BJ (cell line): ENCODE measurements at places on chromosomes 5 and 9. TPM values are rescaled to one million over a fixed set of nuclear protein-coding genes. Genes with fewer than 3 reads are reported as not detected.

- DNase-seq, result no peak
These were observed 114.9 kb downstream of the AUH start for GRCh38 chr9:91246846-91247245.

Gene CTNND2
- polyA plus RNA-seq, result not detected in 2 replicates

DNA sequence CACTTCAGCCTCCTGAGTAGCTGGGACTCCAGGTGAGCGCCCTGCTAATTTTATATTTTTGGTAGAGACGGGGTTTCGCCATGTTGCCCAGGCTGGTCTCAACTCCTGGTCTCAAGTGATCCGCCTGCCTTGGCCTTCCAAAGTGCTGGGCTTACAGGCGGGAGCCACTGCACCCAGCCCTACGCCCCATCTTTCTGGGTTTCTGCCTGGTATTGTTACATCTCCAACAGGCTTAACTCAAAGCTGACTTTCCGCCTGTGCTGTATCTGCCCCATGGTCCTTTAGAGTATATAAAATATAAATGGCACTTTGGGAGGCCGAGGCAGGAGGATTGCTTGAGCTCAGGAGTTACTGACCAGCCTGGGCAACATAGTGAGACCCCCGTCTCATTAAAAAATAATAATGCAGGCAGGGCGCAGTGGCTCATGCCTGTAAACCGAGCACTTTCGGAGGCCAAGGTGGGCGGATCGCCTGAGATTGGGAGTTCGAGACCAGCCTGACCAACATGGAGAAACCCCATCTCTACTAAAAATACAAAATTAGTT, 36.5 kb upstream of the GLDC start:
- DNase-seq, result no peak

GRCh38 chr9:93603011-93603410, 26.6 kb downstream of the PHF2 start:
- DNase-seq, result no peak

Gene ZNF474
- 0.06 and 0.22 TPM in 2 replicates for polyA plus RNA-seq

Gene UGCG
- polyA plus RNA-seq, result 34.3 and 79.4 TPM in 2 replicates

Gene ADRB2
- polyA plus RNA-seq, result 0.58 and 0.64 TPM in 2 replicates

GRCh38 chr9:20495098-20495497, 127.2 kb downstream of the MLLT3 start:
- DNase-seq, result no peak

Gene PHF24
- 0.02 and 0.09 TPM in 2 replicates for polyA plus RNA-seq

- DNase-seq, result no peak
These were observed 483.4 kb downstream of the SPATA31A7 start for GRCh38 chr9:61673247-61673646.

DNA sequence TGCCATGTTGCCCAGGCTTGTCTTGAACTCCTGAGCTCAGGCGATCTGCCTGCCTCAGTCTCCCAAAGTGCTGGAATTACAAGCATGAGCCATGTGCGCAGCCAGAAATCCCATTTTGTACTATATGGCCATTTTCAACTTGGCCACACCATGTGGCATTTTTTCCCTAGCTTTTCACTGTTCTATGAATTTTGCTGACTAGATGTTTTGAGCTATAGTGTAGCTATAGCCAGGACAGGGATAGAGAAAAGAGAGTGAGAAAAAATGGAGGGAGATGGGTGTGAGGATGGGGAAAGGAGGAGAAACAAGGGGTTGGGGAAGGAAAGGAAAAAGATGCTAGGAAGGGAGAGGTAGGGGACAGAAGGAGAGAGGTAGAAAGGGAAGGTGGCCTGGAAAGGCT, 46.4 kb downstream of the DMXL1 start:
- no peak for DNase-seq

DNA sequence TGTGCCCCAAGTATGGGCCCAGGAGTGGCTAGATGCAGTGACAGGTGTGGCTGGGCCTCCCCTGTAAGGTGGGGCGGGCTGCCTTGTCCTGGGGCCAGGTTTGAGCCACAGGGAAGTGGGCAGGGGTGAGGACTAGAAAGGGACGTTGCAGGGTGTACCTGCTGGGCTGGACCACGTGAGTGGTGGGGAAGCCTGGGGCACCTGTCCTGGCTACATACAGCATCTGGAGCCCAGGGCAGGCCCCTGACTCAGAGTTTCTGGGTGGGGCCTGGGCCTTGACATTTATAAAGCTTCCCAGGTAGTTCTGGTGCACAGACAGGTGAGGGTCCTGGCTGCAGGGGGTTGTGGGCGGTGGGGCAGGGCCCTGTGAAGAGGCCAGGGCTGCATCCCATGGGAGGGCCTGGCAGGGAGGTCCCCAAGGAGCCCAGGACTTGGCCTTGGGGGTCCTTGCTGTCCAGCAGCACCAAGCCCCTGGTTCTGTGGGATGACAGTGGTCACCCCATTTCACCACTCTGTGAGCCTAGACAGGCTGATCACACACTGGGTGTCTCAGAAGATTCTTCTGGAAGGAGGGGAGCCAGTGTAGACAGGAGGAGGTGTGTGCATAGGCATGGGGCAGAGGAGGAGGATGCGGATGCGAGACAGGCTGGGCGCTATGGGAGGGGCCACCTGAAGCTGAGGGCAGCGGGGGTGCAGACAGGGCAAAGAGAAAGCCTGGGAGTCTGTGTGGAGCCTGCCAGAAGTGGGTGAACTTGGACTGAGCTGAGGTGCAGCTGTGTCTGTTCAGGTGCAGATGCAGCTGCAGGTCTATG, 94.0 kb downstream of the PHF2 start:
- DNase-seq, result no peak

Gene FOXD4
- 0.12 and 0.17 TPM in 2 replicates for polyA plus RNA-seq
